Naive thymus-derived CD8-positive, alpha-beta T cell (primary cell): ENCODE measurements at places on chromosomes 7 and 10. TPM values are rescaled to one million over a fixed set of nuclear protein-coding genes. Genes with fewer than 3 reads are reported as not detected.
A peak's percentile ranks its signal among the peaks of the same experiment; 100 is the strongest.

- DNase-seq, result no peak
Observed at GRCh38 chr10:69460576-69461242, 9.4 kb downstream of the TSPAN15 start.

The CFAP46 gene
- not detected for polyA plus RNA-seq

The ZNF239 gene
- 1.9 TPM for polyA plus RNA-seq

The METTL27 gene
- 0.52 TPM for polyA plus RNA-seq

GRCh38 chr7:954330-955238, at the start of gene ADAP1:
Gene ADAP1, minus strand, starts transcription at chr7:954680. Its CDS starts 203 bp downstream, at chr7:954477.
- DNase-seq, result peak; percentile 62

DNA sequence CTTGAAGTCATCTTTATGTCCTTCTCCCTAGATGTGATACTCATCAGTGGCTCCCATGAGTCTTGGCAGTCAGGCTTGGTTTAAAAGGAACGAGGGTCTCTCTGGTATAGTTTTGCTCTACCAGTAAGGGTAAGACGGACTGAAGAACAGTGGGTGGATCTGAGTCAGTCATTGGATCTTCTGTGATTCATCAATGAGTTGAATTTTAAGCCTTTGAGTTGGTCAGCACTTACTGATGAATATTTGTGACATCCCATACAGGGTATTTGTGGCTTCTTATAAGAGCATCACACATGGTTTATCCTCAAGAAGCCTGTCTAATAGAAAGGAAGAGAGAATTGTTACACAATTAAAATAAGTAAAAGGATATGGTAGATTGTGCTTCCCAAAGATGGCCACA, 87.3 kb upstream of the NAMPT start:
- DNase-seq, result no peak

The SCART1 gene
- not detected for polyA plus RNA-seq

The C10orf53 gene
- polyA plus RNA-seq, result not detected

GRCh38 chr7:136146925-136147324, 169.8 kb upstream of the MTPN start:
- no peak for DNase-seq

GRCh38 chr7:3443716-3444115, 142.7 kb downstream of the SDK1 start:
- DNase-seq, result no peak

DNA sequence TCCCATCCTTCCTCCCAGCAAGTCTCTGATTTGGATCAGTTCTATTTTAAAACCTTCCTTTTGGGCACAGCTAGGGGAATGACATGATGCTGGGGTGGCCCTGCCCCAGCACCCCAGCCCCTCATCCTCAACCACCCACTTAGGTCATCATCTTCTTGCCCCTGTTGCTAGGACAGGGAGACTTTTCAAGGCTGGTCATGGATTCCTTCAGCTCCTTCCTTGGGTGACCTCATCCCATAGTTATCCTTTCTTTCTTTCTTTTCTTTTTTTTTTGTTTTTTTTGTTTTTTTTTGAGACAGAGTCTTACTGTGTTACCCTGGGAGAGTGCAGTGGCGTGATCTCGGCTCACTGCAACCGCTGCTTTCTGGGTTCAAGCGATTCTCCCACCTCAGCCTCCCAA, 127.2 kb downstream of the WDFY4 start:
- DNase-seq, result no peak

GRCh38 chr7:85475071-85475470, 288.2 kb upstream of the SEMA3D start:
- no peak for DNase-seq

- DNase-seq, result no peak
Observed at GRCh38 chr7:47817917-47818316, 130.3 kb downstream of the PKD1L1 start.

The PROSER2 gene
- 0.39 TPM for polyA plus RNA-seq

DNA sequence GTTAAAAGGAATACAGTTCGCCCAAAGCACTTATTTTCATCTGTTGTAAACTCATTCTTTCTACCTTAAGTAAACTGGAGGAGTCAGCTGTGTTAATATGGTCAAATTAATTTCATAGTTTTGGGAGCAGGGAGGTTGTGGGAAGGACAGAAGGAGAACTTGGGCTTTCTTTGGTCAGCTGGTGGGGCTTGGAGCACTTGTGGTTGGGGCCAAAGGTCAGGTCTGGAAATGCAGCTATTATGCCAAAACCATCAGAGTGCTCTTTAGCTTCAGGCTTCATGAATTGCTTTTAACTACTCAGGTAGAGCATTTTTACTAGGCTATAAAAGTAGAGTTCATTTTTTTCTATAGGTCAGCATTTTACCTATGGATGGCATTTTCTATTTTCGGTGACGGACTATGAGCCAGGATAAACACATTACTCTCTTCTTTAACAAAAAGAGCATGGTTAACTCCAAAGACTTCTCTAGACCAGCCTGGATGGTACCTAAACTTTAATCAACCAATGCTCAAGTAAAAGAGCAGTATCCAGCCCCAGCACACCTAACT, 30.0 kb downstream of the STEAP4 start:
- DNase-seq, result no peak

The CTAGE4 gene
- not detected for polyA plus RNA-seq

GRCh38 chr10:117550599-117551329, 8.2 kb downstream of the EMX2 start:
- no peak for DNase-seq

- no peak for DNase-seq
Observed at GRCh38 chr10:17780727-17781126, 28.4 kb upstream of the MRC1 start.

- DNase-seq, result no peak
Observed at GRCh38 chr10:79446758-79447084, 1.3 kb upstream of the ZCCHC24 start.

DNA sequence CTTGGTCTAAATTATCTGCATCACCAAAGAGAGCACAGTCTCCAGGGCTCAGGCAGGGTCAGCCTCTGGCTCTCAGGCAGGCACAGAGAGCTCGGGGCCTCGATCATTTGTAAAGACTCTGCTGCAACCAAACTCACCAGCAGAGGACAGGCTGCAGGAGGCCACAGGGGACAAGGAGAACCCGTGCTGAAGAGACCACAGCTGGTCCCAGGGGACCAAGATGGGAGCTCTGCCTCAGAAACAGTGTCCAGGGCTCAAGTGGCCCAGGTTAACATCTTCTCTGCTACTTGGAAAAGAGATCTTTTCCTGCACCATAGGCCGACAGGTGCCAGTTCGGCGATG, 543.2 kb downstream of the PTPRN2 start:
- no peak for DNase-seq

The COA1 gene
- polyA plus RNA-seq, result 104 TPM

- no peak for DNase-seq
Observed at GRCh38 chr10:62062752-62063512, 161.4 kb downstream of the ARID5B start.

DNA sequence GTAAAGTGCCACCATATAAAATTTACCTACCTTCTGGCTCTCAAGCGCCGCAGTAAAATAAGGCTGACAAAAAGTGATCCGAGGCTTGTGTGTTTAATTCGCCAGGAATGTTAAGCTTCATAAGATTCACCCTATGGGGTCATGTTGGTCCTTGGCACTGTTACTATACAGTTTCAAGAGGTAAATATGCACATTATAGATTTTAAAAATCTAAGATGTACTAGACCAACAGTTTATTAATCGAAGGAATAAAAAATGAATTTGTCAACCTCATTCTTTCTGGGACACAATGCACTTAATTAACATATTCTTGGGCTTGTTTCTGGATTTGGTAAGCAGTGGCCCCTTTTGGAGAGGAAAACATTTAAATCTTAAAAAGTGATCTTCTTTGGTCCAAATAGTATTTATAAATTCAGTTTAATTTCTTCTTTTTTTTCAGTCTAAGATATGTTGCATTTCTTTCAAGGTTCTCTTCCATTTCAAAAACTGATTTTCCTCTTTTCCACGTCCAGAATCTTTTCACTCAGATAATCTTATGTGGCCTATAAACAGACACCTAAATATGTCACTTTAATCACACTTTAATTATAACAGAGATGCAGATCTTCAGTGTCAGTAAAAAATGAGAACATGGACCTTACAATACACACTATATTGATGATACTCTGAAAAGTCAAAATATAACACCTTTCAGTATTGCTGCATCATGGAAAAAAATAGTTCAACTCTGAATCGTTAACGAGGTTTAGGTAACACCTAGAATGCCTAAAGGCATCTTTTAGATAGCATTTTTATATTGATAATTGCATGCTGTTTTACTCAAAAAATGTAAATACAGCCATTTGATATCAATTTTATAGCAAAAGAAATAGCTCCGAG, 3.8 kb upstream of the SKIDA1 start:
- DNase-seq, result no peak

GRCh38 chr10:7320072-7320471, 90.8 kb downstream of the SFMBT2 start:
- no peak for DNase-seq

DNA sequence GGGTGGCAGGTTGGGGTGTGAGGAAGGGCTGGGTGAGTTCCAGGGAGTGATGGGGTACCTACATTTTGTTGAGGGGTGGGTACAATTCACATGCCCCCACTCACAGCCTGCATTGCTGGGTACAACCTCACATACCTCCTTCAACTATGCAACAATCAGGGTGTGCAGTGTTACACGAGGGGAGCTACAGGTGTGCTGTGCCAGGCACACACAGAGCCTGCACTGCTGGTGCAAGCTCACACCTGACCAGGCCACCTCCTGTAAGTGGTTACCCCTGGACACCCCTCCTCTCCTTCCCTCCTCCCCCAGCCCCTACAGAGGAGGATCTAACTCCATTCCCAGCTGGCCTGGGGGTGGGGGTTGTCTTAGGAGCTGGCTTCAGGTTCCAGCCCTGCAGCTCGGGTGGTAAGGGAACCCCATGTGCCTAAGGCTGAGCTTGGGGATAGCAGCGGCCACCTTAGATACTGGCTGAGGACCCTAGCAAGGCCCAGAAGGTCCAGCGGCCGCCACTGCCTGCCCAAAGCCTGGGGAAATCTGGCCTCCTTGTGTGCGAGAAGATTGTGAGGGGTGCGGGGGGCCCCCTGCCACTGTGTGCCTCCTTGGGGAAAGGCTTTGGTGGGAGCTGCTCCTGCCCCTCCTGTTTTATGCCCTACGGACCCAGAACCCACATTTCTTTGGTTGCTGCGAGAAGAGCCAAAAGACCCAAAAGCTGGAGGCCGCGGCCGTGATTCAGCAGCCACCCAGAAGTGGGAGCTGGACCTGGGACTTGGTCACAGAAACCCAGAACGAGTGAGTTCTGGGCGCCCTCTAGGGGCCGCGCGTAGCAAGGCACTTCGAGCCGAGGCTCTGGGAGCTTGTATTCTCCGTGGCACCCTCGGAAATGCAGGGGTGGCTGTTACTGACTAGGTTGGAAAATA, 10.8 kb downstream of the TLX1 start:
- peak; percentile 76 for DNase-seq

- DNase-seq, result no peak
Observed at GRCh38 chr10:84762754-84763394, 434.5 kb downstream of the CCSER2 start.

DNA sequence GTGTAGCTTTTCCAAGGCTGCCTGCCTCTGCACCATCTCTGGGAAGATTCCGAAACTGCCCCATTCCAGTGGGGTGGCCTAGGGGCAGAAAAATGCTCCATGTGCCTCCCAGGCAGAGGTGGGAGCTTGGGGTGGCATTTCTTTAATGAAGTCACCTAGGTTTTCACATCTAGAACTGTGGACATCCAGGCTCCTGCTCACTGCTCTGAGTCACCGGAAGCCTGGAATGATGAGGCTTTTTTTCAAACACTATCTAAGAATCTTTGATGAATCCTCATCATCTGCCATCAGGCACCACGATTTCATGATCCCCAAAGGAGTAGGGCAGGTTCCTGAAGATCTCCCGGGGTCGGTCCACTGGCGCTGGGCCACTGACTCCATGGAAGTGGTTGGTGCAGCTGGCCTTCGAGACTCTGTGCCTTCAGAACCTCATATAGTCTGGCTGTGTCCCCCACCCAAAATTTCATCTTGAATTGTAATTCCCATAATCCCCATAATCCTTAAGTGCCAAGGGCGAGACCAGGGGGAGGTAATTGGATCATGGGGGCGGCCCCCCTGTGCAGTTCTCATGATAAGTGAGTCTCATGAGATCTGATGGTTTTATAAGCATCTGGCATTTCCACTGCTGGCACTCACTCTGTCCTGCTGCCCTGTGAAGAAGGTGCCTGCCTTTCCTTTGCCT, 37.1 kb downstream of the MTURN start:
- no peak for DNase-seq

The IGF2BP3 gene
- not detected for polyA plus RNA-seq

The LRRC61 gene
- 33.5 TPM for polyA plus RNA-seq

DNA sequence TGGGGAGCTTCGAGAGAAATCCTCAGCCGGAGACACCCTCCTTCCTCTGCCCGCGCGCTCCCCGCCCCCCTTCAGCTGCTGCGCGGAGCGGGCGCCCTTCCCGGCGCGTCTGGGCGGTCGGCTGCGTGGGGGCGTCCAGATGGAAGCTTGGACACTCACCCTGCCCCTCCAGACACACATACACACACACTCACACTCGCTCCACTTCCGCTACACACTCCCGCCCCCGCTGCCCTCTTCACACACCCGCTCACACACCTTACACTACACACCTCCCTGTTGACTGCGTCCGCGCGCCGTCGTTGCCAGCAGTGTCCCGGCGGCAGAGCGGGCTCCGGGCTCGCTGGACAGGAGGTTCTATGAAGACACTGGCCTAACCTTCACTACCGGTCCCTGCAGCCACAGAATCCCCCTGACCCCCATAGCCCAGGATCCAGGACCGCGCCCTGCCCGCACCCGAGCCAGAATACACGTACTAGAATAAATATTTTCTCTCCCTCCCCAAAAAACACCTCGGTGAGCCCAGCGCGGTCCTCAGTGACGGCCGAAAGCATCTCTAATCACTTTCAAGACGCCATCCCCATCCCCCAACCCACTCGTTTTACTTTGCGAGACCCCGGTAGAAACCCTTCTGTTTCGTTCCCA, 1.1 kb upstream of the EGR2 start:
- no peak for DNase-seq

DNA sequence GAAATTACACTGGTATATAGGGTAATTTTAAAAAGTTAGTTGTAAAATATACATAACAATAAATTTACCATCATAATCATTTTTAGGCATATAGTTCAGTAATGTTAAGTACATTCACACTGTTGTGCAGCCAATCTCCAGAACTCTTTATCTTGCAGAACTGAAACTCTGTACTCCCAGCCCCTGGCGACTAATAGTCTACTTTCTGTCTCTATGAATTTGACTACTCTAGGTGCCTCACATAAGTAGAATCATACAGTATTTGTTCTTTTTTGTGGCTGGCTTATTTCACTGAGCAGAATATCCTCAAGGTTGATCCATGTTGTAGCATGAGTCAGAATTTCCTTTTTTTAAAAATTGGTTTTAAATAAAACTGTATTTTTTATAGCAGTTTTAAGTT, 41.4 kb downstream of the NRF1 start:
- DNase-seq, result no peak

GRCh38 chr10:34664706-34665105, 150.4 kb downstream of the PARD3 start:
- no peak for DNase-seq

DNA sequence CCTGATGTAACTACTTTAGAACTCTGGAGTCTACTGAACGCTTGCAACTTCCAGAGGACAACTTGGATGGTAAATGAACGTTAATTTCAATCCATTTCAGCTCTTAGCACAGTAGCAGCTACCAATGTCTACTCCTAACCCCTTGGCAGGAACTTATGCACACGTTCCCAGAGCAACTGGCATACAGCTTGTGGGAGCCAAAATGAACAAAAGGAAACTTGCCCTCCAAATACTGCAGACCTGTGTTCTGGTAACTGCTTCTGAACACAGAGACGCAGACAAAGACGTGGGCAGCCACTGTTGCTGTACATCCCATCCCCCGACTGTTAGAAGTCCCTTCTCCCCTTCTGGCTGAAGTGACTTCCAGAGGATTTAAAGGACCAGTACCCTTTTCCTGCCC, 61.3 kb downstream of the XPNPEP1 start:
- no peak for DNase-seq
